ENCODE measurements at places on chromosomes 13 and 19.

GRCh38 chr13:111874981-111875380, 192.0 kb upstream of the SOX1 start:
- no peak for DNase-seq

GRCh38 chr19:718991-719512, 10.3 kb downstream of the PALM start:
- DNase-seq, result no peak

DNA sequence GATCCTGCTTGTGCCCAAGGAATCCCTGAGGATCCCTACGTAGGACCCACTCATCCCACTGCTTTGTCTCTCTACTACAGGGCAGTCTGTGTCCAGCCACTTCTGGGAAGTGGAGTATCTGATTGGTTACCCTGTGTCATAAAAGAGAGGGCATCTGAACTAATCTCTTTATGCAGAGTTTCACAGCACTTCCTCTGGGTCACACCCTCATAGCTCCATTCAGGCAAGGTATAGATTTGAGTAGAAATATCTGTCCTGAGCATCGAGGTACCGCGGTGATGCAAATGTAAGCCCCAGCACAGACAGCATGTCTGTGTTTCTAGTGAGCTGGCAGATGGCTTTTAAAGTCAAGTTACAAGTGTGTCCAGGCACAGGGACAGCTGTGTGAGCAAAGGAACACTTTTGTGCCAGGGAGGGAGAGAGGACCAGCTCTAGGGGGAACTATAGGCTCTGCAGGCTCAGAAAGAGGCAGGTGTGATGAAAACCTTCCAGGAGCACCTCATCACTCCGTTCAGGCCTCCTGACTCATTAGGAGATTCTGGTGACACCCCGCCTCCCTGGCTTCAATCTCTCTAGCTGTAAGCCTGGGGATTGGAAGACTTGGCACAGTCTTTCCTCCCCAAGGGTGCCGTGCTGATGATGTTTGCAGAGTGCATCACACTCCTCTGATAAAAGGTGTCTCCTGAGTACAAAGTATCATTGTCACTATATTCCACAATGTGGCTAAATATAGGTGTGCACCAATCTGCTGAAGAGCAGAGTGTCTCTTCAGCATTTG, 84.3 kb upstream of the UBL3 start:
- no peak for DNase-seq

- DNase-seq, result no peak
These were observed 11.0 kb upstream of the SERPINE3 start for GRCh38 chr13:51328488-51328887.

DNA sequence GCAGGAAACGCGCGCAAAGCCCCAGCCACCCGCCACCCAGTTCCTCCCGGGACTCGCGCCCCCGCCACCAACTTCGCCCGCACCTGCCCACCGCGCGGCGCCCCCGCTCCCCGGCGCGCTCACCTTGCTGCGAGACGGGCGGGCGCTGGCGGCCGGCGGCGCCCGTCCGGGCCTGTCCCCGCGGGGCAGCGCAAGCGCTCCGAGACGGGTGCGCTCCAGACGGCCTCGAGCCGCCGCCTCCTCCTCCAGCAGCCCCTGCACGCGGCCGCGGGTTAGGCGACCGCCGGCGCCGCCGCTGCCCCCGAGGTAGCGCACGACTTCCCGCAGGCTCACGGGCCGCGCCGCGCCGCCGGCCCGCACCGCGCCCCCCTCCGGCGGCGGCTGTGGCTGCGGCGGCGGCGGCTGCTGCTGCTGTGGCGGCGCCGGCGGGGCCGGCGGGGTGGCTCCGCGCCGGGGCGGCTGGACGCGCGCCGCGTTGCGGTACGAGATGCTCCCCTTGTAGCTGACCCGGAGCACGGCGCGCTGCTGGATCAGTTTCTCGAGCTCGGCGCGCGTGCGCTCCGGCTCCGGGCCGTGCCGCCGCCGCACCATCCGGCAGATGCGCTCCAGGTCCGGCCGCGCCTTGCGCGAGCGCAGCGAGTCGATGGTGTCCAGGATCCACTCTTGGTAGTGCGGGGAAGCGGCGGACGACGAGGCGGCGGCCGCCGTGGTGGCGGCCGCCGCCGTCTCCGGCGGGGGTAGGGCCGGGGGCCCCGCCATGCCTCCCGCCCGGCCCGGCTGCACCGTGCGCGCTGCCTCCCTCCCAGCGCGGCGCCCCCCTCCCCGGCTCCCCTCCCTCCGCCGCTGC, 666 bp downstream of the SAMD1 start:
- peak; percentile 20 for DNase-seq

DNA sequence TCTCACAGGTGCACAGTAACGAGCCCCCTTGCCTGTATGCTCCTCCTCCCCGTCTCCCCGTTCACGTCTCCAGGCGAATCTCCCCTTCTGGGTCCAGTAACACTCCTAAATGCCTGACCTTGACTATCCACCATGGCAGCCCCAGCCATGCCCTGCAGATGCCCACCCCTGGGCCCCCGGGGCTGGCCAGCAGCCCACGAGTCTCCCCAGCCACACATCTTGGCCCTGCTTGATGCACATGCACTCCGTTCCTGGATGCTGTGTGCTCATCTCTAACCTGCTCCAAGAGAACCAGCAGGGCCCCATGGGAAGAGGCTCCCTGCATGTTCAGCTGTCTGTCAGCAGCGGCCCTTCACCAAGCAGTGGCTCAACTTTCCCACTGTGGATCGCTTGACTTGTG, 32.0 kb downstream of the HPN start:
- no peak for DNase-seq

GRCh38 chr19:6736917-6737283, 480 bp downstream of the GPR108 start:
- no peak for DNase-seq

DNA sequence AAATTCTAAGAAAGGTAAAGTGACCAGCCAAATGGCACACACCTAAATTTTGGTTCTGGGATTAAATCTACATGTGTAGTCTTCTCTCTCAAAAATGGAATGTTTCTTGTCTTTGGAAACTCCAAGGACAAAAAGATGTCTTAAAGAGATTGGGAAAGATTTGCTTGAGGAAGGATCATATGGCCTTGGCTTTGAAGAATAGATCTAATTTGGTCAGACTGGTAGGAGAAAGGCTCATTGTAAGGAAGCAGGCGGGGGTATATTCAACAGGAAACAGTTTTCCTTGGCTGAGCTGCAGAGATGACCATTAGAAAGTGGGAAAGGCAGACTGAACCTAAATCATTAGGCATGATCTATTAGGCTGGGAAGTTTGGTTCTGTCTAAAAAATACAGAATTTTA, 365.3 kb downstream of the DCT start:
- DNase-seq, result no peak

DNA sequence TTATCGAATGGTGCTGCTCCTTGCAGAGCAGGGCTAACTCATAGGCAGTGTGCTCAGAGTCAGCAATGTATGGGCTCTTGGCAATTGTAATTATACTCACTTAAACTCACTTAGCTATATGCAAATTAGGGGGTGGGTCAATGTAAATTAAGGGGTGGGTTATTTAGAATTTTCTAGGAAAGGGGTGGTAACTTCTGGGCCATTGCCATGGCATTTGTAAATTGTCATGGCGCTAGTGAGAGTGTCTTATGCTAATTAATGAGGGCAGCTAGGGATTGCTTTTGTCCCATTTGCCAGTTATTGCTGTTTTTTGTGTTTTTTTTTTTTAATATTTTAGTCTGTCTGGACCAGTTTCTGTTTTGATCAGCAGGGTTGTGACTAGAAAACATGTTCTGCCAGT, 68.4 kb downstream of the DIAPH3 start:
- no peak for DNase-seq

DNA sequence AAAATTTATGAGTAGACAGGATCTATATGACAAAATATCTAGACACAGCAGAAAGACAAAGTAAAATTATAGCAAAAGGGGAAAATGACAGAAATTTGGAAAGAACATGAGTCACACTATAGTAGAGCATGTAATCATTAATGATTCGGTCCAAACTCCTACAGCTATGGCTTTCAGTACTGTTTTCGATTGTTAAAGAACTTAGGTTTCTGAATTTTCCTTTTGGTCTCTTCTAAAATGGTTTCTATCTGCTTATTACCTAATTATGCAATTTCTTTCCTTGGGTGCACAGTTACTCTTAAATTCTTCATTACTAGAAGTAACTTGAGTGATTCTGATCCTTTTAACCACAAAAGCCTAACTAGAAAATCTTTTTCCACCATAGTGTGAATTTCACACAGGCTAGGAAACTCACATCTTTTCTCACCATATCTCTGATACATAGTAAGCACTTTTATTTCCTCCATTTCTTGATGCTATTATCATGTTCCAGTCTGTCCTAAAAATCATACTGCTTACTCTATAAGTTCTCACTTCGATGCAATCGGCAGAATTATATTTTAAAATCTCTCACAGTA, 1101.4 kb downstream of the PCDH9 start:
- DNase-seq, result no peak

DNA sequence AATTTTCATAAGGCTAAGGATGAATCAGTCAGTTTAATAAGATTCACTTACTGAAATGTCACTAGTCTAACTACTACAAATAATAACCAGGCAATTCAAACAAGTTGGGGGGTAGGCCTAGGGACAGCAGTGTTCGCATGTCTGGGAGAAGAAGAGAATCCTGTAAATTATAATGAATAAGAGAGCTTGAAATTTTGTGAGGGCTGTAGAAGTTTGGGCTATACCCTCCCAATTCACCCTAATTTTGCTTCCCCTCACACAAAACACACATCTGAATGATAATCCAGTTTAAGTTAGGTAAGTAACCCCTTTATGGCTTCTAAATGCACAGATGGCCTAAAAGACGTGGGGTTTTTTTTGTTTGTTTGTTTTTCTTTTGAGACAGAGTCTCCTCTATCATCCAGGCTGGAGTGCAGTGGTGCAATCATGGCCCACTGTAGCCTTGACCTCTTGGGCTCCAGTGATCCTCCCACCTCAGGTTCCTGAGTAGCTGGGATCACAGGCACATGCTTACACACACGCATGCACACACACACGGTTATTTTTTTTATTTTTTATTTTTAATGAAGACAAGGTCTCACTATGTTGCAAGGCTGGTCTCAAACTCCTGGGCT, 69.9 kb downstream of the TBC1D4 start:
- DNase-seq, result no peak

DNA sequence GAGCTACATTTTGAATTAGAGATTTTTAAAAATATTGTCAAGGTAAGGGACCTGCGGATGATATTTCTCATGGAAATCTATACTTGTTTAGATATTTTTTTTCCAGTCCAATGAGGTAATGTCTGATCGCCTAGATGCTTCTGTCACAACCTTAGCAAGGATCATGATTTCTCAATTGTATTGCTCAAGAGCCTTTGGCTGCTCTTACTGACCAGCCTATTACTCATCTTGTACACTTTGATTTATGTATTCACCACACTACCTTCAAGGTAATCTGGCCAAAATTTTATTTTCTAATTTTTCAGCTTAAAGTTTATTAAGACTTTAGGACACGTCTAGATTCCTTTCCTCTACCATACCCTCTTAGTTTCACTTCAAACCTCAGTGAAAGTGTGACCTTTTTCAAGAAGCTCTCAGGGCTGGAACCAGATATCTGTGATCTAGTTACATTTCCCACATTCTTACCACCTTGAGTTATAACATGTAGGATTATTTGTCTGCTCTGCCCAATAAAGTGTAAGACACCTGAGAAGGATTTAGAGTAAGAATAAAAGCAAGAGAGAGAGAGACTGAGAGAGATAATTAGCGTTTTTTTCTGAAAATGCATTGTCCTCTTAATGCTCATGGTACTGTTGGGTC, 197.1 kb downstream of the ITGBL1 start:
- no peak for DNase-seq

GRCh38 chr13:59666504-59666903, 497.2 kb downstream of the DIAPH3 start:
- no peak for DNase-seq

GRCh38 chr19:14391156-14391821, 10.0 kb downstream of the ADGRE5 start:
- no peak for DNase-seq

GRCh38 chr13:52004511-52005170, 6.6 kb downstream of the ATP7B start:
- DNase-seq, result no peak

DNA sequence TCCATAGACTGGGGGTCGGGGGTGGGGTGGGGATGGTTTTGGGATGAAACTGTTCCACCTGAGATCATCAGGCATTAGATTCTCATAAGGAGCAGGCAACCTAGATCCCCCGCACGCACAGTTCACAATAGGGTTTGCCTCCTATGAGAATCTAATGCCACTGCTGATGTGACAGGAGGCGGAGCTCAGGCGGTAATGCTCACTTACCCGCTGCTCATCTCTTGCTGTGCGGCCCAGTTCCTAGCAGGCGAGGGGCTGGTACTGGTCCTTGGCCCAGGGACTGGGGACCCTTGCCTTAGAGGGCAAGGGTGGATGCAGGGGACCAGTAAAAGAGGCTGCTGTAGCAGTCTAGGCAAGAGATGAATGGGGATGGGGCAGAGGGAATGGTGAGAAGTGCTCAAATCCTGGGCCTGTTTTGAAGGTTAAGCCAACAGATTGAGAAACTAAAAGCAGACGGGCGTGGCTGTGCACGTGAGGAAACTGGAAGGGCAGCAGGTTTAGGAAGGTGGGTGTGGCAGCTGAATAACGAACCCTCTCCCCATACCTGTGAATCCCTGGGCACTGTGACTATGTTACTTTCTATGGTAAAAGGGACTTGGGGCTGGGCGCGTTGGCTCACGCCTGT, 1.5 kb upstream of the ERICH4 start:
- no peak for DNase-seq

- no peak for DNase-seq
These were observed 441 bp downstream of the INAFM1 start for GRCh38 chr19:47274891-47275761.

DNA sequence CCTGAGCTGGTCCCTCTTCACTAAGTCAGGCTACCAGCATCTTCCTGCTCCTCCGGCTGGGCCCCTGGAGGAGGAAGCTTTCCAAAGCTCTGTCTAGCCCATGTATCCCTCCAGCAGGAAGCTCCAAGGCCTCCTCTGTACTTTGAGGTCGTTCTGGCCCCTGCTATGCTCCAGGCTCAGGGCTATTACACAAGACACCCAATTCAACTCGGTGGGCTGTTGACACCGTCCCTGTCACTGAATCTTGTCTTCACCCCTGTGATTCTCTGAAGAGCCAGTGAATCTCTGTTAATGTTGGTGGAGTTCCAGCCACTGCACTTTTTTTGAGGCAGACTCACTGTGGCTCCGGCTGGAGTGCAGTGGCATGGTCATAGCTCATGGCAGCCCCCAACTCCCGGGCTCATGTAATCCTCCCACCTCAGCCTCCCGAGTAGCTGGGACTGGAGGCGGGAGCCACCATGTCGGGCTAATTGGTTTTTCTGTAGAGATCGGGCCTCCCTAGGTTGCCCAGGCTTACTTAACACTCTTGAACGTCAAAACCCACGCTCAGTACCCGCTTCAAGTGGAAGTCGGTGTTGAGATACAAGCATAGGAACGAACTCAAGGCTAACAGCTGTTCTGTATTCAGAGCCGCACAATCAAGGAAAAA, 512 bp upstream of the REX1BD start:
- no peak for DNase-seq

DNA sequence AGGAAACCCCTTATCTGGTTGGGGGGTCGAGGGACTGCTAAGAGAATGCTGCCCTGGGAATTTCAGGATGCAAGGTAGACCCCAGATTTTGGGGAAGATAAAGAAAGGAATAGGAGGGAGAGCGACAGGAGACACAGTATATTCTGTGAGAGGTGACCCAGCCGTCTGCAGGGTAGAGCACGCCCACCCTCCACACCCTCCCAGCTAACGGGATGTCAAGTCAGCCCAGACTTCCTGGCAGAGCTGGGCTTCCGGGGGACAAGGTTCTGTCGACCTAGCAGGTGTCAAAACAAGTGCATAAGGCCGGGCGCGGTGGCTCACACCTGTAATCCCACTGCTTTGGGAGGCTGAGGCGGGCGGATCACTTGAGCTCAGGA, 695 bp upstream of the PRR36 start:
- DNase-seq, result no peak

- DNase-seq, result no peak
These were observed 188.5 kb downstream of the LIG4 start for GRCh38 chr13:108026680-108027410.
